NCI-H524 treated with DMSO at 0.1 percent for 48 hours (cell line): ENCODE measurements at places on chromosomes 13 and 19.

- DNase-seq = no peak
These were observed 391.6 kb downstream of the KCNRG start for GRCh38 chr13:50406831-50407230.

DNA sequence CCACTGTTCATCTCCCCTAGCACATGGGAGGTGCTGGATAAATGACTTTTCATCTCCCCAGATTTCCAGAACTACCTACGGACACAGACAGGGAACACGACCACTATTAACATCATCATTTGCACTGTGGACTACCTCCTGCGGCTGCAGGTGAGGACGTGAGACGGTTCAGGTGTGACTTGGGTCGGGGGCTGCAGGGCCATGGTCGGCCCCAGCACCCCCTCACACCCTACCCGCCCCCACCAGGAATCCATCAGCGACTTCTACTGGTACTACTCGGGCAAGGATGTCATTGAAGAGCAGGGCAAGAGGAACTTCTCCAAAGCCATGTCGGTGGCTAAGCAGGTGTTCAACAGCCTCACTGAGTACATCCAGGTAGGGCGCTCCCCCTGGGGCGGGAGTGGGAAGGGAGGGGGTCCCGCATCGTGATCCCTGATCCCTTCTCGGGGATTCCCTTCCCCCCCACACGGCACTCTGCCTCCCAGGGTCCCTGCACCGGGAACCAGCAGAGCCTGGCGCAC is 74.4 kb downstream of the MAP4K1 start:
- DNase-seq = no peak

DNA sequence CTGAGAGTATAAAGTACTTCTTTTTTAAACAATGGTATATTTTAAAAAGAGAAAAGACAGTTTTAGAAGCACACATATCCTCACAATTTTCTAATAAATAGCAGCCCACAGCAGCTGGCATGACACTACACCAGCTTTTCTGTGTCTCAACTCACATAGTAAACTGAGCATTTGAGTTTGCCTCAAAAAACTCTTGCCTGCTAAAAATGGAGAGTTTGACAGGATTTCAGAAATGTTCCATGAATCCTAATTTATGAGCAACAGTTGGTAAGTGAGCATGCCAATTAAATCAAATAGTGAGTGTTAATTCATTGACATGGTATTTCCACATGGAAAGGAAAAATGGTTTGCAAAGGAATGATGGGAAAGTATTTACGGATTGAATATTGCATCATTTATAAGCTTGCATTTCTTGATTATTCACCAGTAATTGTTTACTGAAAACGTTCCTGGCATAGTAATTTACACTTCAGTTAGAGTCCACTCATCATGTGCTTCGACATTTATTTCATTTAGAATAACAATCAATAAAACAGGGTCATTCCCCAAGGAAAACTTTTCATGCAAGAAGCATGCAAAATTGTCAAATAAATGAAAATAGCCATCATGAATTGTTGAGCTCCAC is 323.0 kb downstream of the EFNB2 start:
- no peak for DNase-seq

DNA sequence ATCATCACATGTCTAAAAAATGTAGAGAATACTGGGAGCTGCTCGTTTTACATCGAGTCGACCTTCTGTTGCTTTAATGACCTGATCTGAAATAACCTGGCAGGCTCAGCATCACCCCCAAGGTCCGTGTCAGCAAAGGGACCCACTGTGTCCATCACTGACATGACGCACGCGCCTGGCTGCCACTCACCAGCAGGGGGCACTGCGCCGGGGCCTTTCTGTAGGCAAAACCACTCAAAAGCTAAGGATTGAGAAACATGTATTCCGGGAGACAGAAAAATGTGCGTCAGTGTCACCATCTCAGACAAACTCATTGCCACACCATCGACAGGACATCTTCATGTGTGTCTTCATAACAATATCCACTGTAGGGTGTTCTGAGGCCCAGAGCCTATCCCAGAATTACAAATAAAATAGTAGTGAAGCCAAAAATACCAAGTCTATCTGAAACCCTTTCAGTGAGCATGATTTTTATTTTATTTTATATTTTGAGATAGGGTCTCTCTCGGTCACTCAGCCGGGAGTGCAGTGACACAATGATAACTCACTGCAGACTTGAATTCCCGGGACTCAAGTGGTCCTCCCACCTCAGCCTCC is 130.3 kb upstream of the LSM14A start:
- DNase-seq = no peak

GRCh38 chr13:97367016-97367822 is 66.8 kb upstream of the RAP2A start:
- DNase-seq = no peak

DNA sequence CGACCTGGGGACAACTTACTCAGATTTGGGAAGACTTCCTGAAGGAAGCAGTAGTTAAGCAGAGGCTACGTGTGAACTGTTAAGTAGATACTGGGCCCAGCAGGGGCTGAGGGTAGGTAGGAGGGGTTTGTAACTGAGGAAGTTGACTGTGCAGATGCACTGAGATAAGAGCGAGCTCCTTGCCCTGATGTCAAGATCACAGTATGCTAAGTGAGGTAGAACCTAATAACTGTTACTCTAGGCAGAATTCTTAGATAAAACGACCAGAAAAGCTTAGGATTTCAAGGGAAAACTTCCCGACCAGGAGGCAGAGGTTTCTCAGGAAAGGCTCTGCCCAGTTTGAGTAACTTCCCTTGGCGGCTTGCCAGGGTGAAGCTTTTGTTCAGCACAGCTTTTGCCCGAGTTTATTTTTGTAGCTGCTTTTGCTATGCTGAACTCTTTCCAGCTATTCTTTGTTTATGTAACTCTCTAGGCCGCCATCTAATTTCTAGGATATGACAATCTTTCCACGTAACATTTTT is 632.1 kb downstream of the DIAPH3 start:
- DNase-seq = no peak

DNA sequence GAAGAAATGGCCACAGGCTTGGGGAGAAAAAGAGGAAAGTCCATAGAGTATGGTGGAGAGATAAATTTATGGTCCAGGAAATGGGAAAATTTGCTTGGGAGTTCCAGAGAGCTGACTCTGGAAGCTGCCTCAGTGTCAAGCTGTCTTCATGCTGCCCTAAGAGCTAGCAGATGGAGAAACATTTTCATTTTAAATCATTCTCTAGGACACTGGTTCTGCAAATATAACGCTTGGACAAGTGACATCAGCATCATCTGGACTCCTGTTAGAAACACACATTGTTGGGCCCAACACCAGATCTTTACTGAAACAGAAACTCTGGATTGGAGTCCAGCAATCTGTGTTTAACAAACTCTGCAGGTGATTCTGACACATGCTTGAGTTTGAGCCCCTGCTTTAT is 592.0 kb upstream of the KLF12 start:
- DNase-seq = no peak

DNA sequence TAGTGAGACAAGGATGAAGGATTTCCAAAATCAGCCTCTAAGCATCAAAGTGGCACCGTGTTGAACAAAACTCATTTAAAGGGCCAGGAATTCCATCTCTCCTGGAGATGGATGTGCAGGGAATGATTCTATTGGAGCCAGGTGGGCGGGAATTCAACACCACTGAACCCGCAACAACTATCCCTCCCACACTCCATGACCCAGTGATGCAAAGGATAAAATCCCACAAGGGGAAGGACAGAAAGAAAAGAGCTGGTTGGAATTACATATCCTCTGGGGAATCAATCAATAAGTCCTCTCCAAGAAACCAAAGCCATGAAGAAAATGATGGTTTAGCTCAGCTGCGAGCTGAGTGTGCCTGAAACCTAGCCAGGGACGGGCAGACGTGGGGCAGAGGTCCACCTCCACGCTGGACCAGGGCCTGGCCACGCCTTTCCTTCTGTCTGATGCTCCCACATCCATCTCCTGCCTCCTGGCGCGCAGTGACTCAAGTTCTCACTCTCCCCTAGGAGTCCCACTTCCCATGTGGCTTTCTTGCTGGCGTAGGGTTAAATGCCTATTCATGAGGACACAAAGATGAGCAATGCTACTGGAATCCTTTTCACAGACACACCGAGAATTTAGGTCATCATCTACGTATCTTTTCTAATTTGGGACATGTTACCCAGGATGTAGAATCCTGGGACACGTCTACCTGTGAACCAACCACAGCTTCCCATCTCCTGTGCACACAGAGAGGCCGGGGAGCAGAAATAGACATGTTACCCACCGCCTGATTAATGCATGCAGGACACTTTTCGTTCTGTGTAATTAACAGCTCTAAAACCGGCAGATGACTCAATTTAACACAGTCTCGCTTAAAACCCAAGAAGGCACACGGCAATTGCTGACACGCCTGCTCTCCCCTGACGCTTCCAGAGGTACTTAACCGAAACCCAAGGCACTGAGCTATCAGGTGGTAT is 48.6 kb downstream of the PEPD start:
- no peak for DNase-seq

DNA sequence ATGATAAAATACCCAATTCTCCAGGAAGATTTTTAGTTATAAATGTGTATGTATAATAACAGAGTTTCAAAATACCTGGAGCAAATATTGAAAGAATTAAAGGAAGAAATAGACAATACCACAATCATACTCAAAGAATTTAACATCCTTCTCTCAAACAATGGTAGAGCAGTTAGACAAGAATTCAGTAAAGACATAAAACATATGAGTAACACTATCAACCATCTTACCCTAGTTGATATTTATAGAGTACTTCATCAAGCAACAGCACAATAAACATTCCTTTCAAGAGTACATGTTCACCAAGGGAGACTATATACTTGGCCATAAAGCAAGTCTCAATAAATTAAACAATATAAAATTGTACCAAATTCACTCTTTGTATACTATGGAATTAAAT is 108.4 kb downstream of the DLEU7 start:
- DNase-seq = no peak

DNA sequence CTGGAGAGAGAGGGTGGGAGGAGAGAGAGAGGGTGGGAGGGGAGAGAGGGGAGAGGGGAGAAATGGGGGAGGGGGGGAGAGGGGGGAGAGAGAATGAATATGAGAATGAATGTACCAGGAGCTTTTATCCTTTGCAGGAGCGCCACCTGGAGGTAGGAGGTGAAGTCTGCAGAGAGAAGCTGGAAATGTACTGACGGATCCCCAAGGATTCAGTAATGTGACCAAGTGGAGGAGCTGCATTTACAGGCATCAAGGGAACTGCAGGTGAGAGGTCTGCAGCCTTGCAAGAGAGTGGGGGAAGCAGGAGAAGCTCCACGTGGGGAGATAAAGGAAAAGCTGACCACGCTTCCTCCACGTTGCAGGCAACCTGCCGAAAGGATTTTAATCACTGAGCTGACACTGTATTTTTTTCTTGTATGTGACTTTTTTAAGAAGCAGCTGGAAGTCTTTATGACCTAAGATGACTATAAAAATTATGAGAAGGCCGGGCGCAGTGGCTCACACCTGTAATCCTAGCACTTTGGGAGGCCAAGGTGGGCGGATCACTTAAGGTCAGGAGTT is 33.7 kb downstream of the VSTM1 start:
- DNase-seq = no peak

- DNase-seq = no peak
These were observed 6.6 kb downstream of the ZNF557 start for GRCh38 chr19:7076151-7076550.

GRCh38 chr13:51154029-51154555 is 43.0 kb upstream of the C13orf42 start:
- DNase-seq = no peak

- no peak for DNase-seq
These were observed 16.8 kb upstream of the LENG8 start for GRCh38 chr19:54432144-54432738.

- DNase-seq = no peak
These were observed 6.2 kb downstream of the FAM32A start for GRCh38 chr19:16191216-16191908.

GRCh38 chr13:21242236-21242635 is 65.8 kb downstream of the MRPL57 start:
- no peak for DNase-seq

GRCh38 chr13:31093145-31093885 is 68.4 kb downstream of the HSPH1 start:
- DNase-seq = no peak

- no peak for DNase-seq
These were observed 277.1 kb downstream of the IRS2 start for GRCh38 chr13:109509154-109509900.

DNA sequence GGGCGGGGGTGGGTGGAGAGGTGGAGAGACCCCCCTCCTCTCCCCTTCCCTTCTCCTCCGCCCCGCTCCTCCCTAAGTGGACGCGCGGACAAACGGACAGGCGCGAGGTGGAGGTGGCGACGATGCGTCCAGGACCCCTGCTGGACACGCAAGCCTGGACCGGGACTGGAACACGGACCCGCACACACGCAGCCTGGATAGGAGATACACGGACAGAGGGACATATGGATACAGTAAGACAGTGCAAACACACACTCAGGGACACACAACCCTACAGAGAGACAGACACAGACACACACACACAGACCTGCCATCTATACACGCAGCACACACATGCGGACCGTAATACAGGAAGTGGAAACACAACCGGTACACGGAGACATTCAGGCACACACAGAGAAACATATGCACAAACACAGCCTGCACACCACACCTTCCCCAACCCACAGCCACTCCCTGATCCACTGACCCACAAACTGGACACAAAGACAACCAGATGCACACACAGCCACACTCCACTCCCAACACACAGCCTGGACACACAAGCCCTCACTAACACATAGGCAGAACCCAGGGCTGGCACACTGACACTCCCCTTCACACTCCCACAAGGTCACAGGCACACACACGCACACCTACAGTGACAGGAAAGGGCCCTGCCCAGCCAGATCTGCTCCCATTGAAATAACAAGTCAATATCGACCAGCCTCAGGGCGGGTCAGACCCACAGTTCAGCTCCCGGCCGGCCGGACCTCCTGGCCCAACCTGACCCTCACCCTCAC is 696 bp upstream of the ERFL start:
- no peak for DNase-seq

DNA sequence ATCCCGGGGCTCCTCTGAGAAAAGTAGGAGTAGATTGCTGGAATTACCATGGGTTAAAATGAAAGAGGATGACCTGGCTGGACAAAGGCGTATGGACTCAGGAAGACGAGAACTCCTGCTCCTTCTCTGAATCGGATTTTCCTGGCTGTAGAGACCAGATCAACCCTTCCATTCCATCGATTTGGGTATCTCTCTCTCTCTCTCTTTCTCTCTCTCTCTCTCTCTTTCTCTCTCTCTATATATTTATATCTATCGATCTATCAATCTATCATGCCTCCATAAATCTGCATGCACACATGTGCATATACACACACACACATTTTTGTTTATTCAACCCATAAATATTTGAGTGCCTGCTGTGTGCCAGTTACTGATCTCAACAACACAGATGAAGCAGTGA is 234.9 kb downstream of the LMO7 start:
- no peak for DNase-seq

DNA sequence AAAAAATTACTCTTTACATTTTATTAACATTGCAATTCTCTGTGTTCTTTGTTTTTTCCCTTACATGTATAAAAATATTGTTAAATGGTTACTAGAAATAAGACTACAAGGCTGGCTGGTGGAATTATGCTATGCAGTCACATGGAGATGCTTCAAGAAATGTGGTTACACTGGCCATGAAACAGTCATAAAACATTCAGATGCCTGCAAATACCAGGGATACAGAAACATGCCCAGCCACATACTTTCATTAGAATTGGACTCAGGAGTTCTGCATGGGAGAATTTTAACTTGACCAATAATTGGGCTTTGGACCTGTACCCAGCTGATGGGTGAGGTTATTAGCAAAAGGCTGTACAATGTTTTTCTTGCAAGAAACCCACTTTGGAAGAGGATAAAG is 1407.7 kb upstream of the SLC10A2 start:
- no peak for DNase-seq

GRCh38 chr13:52001120-52001731 is 10.0 kb downstream of the ATP7B start:
- DNase-seq = no peak

- DNase-seq = no peak
These were observed 9.7 kb downstream of the INAFM1 start for GRCh38 chr19:47284324-47284899.
